PC-3 (cell line): ENCODE measurements at places on chromosomes 2 and 18. TPM values are rescaled to one million over a fixed set of nuclear protein-coding genes. Genes with fewer than 3 reads are reported as not detected.

GRCh38 chr2:85222792-85223191, 89.6 kb downstream of the TCF7L1 start:
- no peak for DNase-seq

The FBLN7 gene
- 0.75 and 2.2 TPM in 2 replicates for total RNA-seq

The IGFBP2 gene
- total RNA-seq: 174 and 183 TPM in 2 replicates

- no peak for DNase-seq
Observed at GRCh38 chr2:66578054-66578686, 143.2 kb downstream of the MEIS1 start.

DNA sequence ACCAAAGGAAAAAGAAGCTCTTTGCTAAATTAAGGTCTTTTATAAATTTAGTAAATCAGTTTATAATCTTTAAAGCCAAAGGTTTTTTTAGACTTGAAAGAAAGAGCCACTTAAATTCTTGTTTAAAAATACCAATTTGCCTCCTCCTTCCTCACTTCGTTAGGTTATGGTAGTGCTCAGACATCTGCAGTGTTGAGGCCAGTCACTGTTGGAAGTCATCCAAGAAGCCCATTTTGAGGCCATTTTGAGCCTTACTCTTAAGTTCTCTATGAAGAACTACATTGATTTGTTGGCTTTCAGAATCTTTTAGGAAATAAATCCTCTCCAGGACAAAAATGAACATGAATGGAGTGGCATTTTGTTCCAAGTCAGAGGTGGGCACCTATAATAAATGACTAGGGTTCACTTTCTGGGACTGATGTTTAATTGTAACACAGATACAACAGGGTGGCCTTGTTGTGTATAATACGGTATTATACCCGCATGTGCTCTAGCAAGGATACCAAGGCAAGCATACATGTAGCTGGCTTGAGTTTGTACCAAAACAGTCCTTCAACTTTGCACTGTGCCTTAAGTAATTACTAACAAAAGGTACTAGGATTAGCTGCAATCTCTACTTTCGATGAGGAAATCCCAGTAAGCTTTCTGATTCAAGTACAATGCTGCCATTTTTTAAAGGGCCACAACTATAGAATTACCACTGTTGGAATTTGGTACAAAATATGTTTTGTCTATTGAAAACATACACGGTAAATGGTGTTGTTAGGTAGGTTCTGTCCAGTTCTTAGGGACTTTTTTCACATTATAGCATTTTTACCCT, 22.8 kb downstream of the SLC66A3 start:
- DNase-seq: no peak

DNA sequence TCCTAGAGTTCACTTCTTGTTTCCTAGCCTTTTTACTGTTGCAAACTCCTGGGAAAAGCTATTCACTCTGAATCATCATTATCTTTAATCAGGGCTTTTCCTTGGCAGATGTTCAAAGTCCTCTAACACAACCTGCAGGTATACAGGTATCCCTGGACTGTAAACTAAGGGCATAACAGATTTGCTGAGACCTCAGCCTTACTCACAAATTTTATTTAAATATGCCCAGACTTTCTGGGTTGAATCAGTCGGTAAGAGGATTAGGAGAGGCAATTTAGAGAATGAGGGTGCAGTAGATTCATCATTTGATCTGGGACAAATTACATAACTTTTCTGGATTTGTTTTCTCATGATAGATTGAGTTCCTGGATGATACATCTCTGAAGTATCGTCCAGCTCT, 217.8 kb upstream of the STON1 start:
- DNase-seq: peak; percentile 96

The TMEM247 gene
- total RNA-seq: not detected in 2 replicates

DNA sequence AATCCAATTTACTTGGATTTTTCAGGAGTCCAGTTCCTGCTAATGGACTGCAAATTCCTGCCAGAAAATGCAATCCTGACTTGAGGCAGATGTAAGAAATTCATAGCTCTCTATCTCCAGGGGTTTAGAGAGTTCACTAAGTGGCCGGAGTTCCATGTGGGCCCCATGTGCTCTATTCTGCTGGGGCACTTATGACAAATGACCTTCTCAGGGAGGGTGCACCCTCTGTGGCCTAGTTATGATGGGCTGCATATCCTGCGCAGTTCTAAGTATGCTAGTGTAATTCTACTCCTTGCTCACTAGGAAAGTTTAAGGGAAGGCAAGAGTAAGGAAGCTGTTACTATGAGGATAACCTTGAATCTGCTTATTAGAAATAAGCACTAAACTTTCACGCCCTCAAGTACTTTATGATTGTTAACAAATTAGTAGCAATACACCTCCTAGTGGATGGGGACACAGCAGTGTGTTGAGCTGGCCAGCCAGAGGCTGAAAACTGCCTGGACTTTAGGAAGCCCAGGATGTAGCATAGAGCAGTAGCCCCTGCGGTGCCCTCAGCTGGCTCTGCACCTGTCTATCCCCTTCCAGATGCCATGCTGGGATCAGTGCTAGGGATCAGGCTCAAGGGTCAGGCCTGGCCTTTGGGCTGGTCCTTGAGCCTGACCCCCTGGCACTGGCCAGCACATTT, 14.4 kb downstream of the SMYD1 start:
- DNase-seq: no peak

The NGEF gene
- total RNA-seq: 71.3 and 80.2 TPM in 2 replicates

The CHST10 gene
- 13.4 and 17.8 TPM in 2 replicates for total RNA-seq

DNA sequence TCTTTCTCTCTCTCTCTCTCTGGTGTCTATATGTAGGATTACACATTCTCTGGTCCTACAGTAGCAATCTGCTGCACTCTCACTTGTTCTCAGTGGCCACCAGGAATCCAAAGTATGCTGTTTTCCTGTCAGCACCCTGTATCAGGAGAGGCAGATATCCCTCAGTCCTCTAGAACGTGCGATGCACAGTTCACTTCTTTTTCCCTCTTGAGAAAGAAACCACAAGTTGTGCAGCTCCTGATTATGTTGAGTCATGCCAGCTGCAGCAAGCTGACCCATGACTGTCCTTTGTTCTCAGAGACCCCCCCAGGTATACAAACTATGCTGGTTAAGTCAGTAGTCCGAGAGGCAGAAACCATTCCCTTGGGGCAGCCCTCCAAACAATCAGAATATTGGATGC, 54.6 kb downstream of the LANCL1 start:
- DNase-seq: no peak

The SFT2D3 gene
- 4.2 and 5.4 TPM in 2 replicates for total RNA-seq

GRCh38 chr2:182642328-182642727, 73.7 kb upstream of the DNAJC10 start:
- peak; percentile 65 for DNase-seq

The LRP1B gene
- 0.04 and 0.06 TPM in 2 replicates for total RNA-seq

The RFTN2 gene
- total RNA-seq: 0.07 TPM in 1 of 2 replicates, not detected in the other

The NXPH2 gene
- not detected in 2 replicates for total RNA-seq

The POTEC gene
- total RNA-seq: 0.04 TPM in 1 of 2 replicates, not detected in the other

DNA sequence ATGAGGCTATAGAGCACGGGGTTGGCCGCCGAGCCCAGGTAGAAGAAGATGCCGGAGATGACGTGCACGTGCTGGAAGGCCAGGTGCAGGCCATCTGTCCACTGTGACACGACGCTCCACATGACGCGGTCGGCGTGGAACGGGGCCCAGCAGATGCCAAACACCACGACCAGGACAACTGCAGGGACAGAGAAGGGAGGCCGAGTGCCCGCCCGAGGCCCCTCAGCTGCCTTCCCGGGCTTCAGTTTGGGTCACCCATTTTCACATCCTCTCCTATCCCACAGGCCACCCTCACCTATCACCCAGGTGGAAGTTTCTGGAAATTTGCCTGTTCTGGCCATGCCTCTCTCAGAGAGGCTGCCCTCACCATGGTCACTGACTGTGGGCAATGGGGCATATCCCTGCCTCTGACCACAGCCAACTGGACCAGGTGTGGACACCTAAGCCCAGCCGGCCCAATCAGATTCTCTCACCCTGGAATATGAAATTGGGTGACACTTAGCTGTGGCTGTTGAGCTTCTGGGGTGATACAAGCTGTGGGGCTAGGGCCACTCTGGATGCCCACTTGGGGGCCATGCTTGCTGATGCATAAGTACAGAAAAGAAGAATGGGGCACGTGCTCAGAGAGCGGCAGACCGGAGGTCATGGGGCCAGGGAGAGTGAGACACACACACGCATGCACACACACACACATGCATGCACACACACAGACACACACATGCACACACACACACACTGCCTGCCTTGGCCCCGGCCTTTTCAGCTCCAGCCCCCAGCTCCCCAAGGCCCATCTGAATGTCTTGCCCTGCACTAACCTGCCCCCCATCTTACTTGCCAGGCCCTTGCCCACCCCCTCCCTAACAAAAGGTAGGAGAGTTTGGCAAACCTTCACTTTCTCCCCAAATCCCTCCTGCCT, 4.7 kb downstream of the NMUR1 start:
- DNase-seq: no peak

The TUBA3E gene
- total RNA-seq: not detected in 2 replicates

DNA sequence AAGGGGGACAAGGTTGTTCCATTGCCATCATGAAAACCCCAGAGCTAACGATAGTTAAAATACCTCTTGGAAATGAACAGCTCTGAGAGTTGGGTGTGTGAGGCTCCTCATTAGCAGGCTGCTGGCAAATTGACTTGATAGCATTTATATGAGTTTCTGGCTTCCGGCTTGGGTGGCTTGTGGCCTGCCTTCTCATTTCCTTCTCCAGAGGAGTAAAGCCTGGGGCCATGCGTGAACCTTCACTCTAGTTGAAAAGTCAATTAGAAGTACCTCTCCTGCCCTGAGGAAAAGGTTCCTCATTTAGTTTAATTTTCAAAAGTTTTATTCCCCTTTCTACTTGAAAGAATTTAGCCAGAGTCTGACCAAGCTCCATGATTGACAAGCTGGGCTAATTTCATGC, 67.1 kb downstream of the MGAT5 start:
- DNase-seq: no peak

DNA sequence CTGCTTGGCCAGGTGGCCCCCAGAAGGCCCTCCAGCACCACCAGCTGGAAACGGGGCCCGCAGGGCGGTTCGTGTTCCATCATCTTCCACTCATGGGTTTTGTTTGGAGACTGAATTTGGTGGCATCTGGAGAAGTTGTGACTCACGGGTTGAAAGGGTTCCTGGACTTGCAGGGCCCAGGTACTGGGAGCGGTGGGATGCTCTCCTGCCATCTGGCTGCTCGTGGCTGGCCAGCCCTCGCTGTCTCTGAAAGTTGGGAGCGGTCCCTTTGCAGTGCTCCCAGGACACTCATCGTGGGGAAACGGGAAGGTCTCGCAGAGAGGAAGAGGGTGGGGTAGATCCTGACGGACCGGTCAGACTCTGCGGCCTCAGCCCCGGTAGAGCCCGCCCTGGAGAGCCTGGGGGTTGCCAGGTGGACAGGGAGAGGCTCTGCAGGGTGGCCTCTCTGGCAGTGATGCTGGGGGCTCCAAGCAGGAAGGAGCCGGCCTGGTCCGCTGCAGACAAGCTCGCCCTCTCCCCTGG, 47.5 kb downstream of the TWIST2 start:
- DNase-seq: no peak

The STK17B gene
- total RNA-seq: 21.3 and 22.1 TPM in 2 replicates

DNA sequence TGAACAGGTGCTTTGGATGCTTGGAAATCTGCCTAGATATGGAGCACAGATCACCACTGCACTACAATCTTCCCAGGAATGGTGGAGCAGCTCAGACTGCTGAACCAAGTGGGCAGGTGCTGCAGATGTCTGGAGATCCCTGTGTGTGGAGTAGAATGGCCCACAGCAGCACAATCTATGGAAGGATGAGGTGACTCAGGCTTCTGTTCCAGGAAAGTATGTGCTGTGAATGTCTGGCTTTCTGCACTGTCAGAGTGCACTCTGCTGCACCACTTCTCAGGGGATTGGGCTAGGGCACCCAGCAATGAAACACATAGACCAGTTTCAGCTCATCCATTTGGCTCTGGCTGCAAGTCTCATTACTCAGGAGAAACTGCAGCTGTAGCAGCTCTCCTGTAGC, 865.4 kb upstream of the NXPH2 start:
- no peak for DNase-seq

DNA sequence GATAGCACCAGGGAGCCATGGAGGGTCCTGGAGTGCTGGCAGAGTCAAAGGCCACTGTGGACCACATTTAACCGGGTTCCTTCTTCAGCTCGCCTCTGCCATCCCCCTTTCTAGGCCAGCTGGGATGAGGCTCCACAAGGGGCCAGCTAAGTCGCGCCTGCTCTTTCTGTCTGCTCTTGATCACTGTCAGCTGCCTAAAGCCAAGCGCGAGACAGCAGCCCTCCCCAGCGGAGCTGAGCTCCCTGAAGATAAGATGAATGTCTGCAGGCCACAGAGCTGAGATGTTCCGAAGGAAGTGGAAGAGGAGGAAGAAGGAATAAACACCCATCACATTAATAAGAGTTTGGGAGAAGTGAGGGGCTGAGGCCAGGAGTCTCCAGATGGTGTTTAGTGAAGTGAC, 99.6 kb downstream of the CELF4 start:
- DNase-seq: no peak

DNA sequence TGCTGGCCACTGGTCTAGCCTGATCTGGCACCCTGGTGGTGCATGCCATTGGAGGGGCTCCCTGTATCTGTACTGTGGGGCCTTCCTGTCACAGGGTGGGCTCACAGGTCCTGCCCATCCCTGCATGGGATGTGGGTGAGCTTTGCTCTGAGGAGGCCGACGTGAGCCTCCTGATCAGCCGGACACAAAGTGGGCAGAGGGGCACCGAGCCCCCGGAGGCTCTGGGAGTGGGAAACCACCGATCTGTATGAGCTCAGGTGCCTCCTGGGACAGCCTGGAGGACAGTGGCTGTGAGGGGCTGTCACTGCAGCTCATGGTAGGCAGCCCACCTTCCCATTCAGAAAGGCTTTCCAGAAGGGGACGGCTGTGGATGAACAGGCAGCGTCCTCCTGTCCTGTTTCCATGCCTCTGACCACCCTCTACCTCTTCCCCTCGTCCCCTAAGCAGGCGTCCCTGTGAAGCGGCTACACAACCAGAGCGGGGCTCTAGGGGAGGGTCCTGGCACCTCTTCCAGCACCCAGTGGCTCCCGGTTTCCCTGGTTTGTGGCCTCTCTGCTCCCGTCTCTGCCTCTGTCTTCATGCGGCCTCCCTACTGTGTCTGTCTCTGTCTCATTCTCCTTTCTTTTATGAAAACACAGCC, 112.5 kb upstream of the OTOS start:
- DNase-seq: no peak

DNA sequence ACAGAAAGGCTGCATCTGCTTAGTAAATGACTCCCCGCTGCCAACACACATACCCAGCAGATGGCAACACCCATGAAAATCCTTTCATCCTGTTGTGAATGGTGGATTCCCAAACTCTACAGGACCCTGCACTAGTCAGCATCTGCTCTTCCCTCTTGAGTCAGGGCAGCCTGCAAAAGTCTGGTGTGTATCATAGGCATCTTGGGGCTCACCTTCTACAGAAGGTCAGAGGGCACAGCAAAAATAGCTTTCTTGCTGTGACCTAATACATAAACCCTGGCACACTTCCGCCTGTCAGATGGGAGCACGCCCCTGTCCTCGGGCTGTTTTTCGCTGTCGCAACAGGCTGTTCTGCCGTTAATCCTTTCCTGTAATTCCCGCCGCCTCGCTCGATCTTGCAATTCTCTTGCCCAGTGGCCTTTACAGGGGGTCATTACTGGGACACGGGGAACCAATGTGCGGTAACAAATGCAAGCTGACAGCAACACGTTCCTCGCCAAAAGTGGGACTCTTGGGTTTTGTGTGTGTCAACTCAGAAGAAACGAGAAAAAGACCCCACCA, 19.9 kb upstream of the SCYGR1 start:
- DNase-seq: no peak

- DNase-seq: no peak
Observed at GRCh38 chr18:63871836-63872235, 15.7 kb upstream of the SERPINB2 start.
